A549 treated with CORT108297 at 1 μM for 4 hours (cell line): ENCODE measurements at places on chromosomes 5 and 9. TPM values are rescaled to one million over a fixed set of nuclear protein-coding genes. Genes with fewer than 3 reads are reported as not detected.

GZMA gene
- total RNA-seq: not detected in 5 replicates

PKD2L2 gene
- total RNA-seq: not detected in 5 replicates

CENPH gene
- 25.5 to 30.0 TPM (median 27.5 TPM) in 5 replicates for total RNA-seq

ECSCR gene
- not detected in 5 replicates for total RNA-seq

FOXD4L5 gene
- 0.03 to 0.07 TPM (median 0.04 TPM) in 3 of 5 replicates, not detected in the others for total RNA-seq

SLCO4C1 gene
- 0.02 TPM in 1 of 5 replicates, not detected in the others for total RNA-seq

RFX3 gene
- 0.98 to 1.9 TPM (median 1.5 TPM) in 5 replicates for total RNA-seq

CTSV gene
- total RNA-seq: 11.6 to 15.8 TPM (median 13.0 TPM) in 5 replicates

SLC22A4 gene
- 4.0 to 4.9 TPM (median 4.3 TPM) in 5 replicates for total RNA-seq

OMD gene
- total RNA-seq: not detected in 5 replicates

HINT1 gene
- total RNA-seq: 469 to 525 TPM (median 489 TPM) in 5 replicates

SPOCK1 gene
- 12.6 to 19.6 TPM (median 18.6 TPM) in 5 replicates for total RNA-seq

HOMER1 gene
- total RNA-seq: 4.4 to 7.0 TPM (median 4.9 TPM) in 5 replicates

SPINK5 gene
- total RNA-seq: not detected in 5 replicates

HACD4 gene
- 0.99 to 1.2 TPM (median 1.1 TPM) in 5 replicates for total RNA-seq

HEMGN gene
- not detected in 5 replicates for total RNA-seq

IL7R gene
- 0.31 to 0.46 TPM (median 0.41 TPM) in 5 replicates for total RNA-seq

GDA gene
- total RNA-seq: 0.95 to 1.6 TPM (median 1.2 TPM) in 5 replicates

OSMR gene
- 55.6 to 77.5 TPM (median 72.5 TPM) in 5 replicates for total RNA-seq

UGT3A2 gene
- not detected in 5 replicates for total RNA-seq

PTGS1 gene
- total RNA-seq: 1.0 to 1.5 TPM (median 1.3 TPM) in 5 replicates

TMEM174 gene
- total RNA-seq: not detected in 5 replicates

CEL gene
- total RNA-seq: 0.50 to 0.75 TPM (median 0.65 TPM) in 5 replicates

GOLPH3 gene
- total RNA-seq: 49.1 to 65.2 TPM (median 56.2 TPM) in 5 replicates

ESM1 gene
- 0.06 TPM in 1 of 5 replicates, not detected in the others for total RNA-seq

SLC34A1 gene
- total RNA-seq: 0.02 TPM in 1 of 5 replicates, not detected in the others

NFIL3 gene
- 11.4 to 13.8 TPM (median 12.1 TPM) in 5 replicates for total RNA-seq

FRMD3 gene
- total RNA-seq: 2.2 to 3.3 TPM (median 2.9 TPM) in 5 replicates

DAB2 gene
- total RNA-seq: 9.0 to 10.9 TPM (median 10.3 TPM) in 5 replicates

IZUMO3 gene
- total RNA-seq: not detected in 5 replicates

FAM169A gene
- total RNA-seq: 4.2 to 7.6 TPM (median 6.7 TPM) in 5 replicates

ACTBL2 gene
- total RNA-seq: 0.03 to 0.06 TPM (median 0.03 TPM) in 3 of 5 replicates, not detected in the others

ZNG1A gene
- 25.2 to 29.6 TPM (median 27.0 TPM) in 5 replicates for total RNA-seq
